NCI-H1092 treated with DMSO at 0.1 percent for 48 hours (cell line): ENCODE measurements at places on chromosomes 5 and 9.
A peak's percentile ranks its signal among the peaks of the same experiment; 100 is the strongest.

DNA sequence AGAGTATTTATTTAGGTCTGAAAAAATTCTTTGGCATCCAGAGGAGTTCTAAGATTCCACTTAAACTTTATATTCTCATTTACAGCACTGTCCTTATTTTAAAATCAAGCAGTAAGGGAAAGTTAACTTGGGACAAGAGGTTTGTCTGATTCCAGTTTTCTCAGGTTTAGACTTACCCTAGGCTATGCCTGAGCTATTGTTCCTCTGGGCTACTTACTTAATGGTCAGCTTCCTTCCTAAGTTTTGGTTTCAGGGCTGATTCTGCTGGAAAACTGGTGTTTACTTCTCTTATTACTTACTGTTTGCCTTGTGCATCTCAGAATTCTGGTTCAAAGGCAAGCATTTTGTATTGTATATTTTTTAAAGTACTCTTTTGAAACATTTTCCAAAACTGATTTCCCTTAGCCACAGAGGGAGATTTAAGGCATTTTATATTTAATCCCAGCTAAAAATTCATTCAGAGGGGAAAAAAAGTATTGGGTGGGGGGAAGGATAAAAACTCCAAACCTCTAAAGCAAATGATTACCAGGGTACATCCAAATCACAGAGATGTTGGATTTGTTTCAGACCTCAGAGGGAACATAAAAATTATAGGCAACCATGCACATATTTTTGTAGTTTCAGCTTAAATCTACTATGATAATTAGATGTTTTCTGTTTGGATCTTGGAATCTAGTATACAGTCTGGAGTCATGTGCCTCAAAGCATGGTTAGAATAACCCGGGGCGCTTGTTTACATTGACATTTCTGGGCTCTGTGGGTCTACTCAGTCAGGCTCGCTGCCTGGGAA lies 290.0 kb downstream of the ARHGAP26 start:
- DNase-seq = no peak

GRCh38 chr5:67149951-67150523 lies 46.6 kb downstream of the CD180 start:
- DNase-seq = no peak

- no peak for DNase-seq
Measured at GRCh38 chr5:15354021-15354420, 146.0 kb upstream of the FBXL7 start.

- no peak for DNase-seq
Measured at GRCh38 chr5:4255441-4255840, 659.8 kb downstream of the IRX1 start.

DNA sequence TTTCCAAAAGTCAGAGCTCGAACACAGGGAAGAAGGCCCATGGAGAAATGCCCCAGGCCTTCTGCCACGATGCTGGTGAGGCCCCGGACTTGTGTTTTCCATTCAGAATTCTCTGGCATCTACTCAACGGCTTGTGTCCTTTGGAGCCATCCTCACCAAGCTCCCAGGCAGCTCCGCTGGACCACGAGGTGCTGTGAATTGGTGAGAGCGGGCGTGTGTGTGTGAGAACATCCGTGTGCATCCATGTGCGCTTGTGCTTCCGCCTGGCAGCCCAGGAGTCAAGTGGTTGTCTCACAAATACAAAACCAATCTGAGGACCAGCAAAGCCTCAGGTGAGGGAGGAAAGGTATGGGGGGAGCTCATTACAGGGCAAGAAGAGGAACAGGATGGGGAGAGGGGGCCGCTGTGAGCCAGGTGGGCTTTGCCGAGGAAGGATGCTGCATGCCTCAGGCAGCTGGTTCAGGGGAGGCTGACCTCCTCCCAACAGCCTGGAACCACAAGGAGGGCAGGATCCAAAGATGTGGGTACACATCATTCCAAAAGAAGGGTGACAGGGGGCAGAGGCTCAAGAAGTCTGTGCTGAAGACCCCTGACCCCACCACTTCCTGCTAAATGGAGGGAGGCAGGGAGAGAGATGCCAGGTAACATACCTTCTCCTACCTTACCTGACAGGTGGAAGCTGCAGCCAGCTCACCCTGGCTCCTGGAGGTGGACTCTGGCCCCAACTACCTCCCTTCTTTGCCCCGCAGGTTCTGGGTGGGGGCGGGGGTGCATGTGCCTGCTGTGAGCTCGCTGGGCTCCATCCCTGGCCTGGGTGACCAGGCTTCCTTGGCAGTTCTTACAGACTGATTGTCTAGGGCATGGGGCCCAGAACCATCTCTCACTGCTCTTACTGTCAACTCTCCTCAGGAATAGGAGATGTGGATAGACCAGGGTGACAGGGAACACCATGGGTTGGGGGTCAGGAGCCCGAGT lies 196.3 kb downstream of the PAX5 start:
- no peak for DNase-seq

- no peak for DNase-seq
Measured at GRCh38 chr9:117815948-117816347, 111.7 kb downstream of the TLR4 start.

GRCh38 chr9:117929868-117930267 lies 225.7 kb downstream of the TLR4 start:
- no peak for DNase-seq

DNA sequence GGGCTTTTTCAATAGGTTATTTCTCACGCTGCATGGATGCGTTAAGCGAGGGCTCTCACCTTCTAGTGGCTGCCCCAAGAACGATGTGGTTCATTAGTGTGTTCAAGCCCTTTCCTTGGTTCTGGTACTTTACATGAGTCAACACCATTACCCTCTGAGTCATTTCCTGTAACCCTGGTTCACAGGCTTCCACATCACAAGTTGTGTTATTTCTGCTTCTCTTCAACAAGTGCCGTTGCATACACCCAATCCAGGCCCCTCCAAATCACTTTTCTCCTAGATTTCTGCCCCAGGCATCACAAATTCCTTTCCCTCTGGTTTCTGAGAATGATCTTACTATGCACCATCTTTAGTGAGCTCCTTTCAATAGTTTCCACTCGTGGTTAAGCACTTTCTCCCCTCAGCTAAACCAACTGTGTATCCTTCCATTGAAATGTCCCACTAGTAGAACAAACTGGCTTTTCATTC lies 69.5 kb upstream of the RAD23B start:
- DNase-seq = no peak

GRCh38 chr5:139605887-139606286 lies 42.3 kb upstream of the CXXC5 start:
- DNase-seq = no peak

DNA sequence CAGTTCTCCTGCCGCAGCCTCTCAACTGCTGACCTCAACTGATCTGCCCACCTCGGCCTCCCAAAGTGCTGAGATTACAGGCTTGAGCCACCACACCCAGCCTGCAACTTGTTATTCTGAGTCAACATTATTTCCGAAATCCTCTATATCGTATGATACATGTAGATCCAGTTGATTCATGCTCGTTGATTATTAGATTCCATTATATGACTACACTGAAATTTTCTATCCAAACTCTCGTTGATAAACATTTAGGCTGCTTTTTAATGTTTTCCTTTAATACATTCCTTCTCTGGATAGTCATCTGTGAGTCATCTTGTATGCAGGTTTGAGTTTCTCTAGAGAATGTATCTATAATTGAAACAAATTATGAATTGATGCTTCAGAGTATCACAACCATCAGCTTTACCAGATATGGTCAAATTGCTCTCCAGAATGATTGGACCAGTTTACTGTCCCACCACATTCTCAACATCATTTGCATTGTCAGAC lies 4.1 kb downstream of the CDK7 start:
- DNase-seq = no peak

DNA sequence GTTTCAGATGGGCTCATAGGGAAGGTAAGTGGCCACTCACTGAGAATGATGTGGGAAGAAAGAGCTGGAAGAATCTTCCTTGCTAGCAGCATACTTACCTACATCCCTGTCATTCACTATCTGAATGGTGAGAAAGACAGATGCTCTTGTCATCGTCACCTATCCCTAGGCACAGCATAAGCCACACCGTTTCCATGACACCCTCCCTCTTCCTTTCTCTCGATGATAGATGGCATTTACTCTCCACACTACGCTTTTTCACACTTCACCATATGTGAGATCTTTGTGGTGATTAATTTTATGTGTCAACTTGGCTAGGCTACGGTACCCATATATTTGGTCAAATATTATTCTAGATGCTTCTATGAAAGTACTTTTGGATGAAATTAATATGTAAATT lies 44.4 kb upstream of the FER start:
- DNase-seq = no peak

DNA sequence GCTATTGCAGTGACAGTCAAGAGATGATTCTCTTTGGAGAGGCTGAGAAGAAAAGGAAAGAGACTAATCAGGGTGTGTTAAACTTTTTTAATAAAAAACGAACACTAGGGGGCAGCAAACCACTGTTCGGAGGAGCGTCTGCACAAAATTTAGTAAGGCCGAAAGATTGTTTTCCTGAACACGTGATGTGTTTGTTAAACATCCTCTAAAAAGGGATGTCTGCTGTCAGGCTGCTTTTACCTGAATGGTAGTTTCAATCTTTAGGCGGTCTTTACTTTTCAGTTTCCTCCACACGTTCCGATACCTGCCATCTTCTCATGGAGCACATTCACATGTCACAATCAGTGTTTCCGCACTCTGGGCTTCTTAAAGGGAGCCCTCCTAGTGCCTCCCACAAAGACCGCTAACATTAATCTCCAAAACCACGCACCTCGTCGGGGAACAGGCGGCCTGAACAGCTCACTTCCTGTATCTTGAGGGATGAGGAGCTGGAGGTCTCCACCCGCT lies 125.2 kb downstream of the GPBP1 start:
- peak; percentile 28 for DNase-seq
